ENCODE measurements at places on chromosomes 2 and 18.
A peak's percentile ranks its signal among the peaks of the same experiment; 100 is the strongest.

GRCh38 chr2:23548143-23548769 is 163.3 kb downstream of the KLHL29 start:
- no peak for DNase-seq

- no peak for DNase-seq
These were observed 21.2 kb upstream of the THOC1 start for GRCh38 chr18:289026-289425.

GRCh38 chr18:7662866-7663265 is 95.8 kb downstream of the PTPRM start:
- peak; percentile 58 for DNase-seq

DNA sequence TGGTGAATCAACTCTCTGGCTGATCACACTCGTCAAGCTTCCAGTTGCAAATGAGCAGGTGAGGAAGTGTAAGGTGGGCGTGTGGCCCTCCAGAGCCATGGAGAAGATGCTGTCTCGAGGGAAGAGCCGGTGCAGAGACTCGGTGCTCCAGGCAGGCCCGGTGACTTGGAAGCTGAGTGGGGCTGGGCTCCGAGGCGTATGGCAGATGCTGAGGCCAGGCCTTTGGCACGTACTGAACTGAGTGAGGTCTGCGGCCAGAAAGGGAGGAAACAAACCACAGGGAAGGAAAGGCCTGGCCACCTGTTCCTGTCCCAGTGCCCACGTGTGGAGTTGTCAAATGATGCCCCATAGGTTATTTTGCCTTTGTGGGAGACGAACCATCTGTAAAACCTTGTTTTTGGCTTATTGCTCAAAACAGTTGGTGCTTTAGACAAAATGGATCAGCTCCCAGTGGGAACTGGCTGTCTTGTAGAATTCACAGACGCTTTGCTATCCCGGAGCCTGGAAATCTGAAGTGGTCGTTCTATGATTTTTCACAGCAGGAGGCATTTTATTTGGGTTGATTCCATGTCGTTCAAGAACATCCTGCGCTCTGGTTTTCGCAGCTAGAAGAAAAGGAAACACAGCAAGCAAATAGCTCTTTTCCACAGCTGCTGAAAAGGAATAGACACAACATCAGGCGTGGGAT is 117.5 kb upstream of the TMEM18 start:
- no peak for DNase-seq

DNA sequence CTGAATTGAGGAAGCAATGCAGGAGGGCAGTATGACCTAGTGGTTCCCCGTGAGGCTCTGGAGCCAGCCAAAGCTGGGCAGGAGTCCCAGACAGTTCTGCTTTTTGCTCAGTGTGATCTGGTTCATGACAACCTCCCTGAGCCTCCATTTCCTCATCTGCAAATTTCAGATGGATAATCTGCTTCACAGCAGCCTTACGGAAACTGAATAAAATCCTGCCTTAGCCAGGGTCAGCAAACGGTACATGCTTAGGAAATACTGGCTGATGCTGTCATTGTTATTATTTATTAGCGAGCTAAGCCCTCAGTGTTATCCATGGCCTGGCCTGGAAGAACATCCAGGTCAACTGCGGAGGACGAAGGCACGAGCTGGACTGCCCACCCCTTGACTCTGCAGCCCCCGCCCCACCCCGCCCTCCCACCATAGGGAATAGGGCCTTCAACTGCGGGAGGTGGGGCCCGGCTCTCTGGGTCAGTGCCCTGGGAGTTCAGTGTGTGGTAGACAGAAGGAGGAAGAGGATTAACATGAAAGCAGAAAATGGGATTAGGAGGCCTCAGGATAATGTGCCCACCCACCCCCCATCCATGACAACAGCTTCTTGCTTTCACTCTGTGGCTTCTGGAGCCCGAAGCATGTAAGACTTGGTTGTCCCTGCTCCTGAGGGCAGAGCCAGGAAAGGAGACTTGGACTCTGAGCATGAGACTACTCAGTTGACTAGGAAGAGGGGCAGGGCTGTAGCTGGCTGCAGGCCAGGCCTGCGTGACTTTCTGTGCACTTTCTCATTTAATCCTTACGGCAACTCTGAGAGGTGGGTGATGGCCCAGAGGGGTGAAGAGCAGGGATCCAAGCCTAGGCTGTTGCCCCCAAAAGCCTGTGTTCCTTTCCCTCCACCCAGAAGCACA is 13.1 kb downstream of the PKDCC start:
- DNase-seq: peak; percentile 84
